ENCODE measurements at places on chromosomes 16 and 17. TPM values are rescaled to one million over a fixed set of nuclear protein-coding genes. Genes with fewer than 3 reads are reported as not detected.

CDRT15L2 gene
- not detected for total RNA-seq

- no peaks in the 10 kb centered on the region for H3K36me3 ChIP-seq
- DNase-seq = no peak
- H3K27ac ChIP-seq = no peak overlapping the region
- no peaks in the 10 kb centered on the region for H3K4me1 ChIP-seq
Measured at GRCh38 chr16:68493412-68494070, 45.2 kb upstream of the SMPD3 start.

DNA sequence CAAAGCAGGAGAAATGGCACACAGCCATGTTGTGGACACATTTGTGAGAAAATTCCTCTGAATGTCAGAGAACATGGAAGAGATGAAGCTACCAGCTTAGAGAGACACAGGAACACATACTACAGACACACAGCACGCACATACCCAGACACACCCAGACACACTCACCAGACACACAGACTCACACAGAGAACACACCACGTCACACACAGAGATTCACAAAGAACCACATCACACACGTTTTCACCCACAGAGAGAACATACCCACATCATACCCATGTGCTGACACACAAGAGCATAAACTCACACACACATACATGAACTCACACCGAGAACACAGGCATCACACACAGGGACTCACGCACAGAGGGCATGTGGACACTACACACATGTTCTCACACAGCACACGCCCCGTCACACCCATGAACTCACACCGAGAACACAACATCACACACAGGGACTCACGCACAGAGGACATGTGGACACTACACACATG lies 124.9 kb downstream of the METRNL start:
- no peaks in the 10 kb centered on the region for H3K36me3 ChIP-seq
- no peaks in the 10 kb centered on the region for H3K27me3 ChIP-seq
- no peak for DNase-seq

DNA sequence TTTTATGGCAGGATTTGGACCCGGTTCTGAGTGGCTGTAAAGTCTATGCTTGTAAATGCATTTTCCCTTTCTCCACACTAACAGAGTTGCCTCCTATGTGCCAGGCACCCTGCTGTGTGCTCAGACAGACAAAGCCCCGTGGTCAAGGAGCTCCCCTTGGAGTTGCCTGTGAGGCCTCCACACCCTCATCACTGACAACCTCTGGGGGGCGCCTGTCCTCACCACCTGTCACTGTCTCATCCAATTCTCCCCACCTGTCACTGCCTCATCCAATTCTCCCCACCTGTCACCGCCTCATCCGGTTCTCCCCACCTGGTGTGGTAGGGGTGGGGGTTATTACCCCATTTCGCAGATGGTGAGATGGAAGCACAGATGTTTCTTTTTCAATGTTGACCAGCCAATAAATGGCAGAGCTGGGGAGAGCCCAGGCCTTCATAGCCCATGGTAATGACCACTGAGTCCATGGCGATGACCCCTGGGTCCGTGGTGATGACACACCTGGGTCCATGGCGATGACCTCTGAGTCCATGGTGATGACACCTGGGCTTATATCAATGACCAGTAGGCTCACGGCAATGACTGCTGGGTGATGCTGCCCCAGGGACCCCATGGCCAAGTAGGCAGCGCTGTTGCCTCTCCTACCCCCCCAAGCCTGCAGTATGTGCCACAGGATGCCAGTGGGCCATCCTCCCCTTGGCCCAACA lies 150.1 kb downstream of the IRF8 start:
- no peak for DNase-seq
- peaks cover 5% of the 10 kb centered on the region for H3K4me1 ChIP-seq
- no peaks in the 10 kb centered on the region for H3K36me3 ChIP-seq
- no peak overlapping the region for H3K27ac ChIP-seq

DRC3 gene
- not detected for total RNA-seq

- peaks cover 52% of the 10 kb centered on the region for H3K4me1 ChIP-seq
- peak overlapping the region; percentile 40 for H3K4me3 ChIP-seq
- H3K36me3 ChIP-seq = peaks cover 18% of the 10 kb centered on the region
- no peak for DNase-seq
- H3K27me3 ChIP-seq = no peaks in the 10 kb centered on the region
- H3K27ac ChIP-seq = peak overlapping the region; percentile 65
Measured at GRCh38 chr17:35878361-35878760, 1.8 kb downstream of the CCL5 start.

- H3K4me1 ChIP-seq = peaks cover 16% of the 10 kb centered on the region
- H3K27ac ChIP-seq = no peak overlapping the region
- H3K27me3 ChIP-seq = no peaks in the 10 kb centered on the region
Measured at GRCh38 chr16:2927010-2927646, 15.4 kb downstream of the FLYWCH1 start.

DNA sequence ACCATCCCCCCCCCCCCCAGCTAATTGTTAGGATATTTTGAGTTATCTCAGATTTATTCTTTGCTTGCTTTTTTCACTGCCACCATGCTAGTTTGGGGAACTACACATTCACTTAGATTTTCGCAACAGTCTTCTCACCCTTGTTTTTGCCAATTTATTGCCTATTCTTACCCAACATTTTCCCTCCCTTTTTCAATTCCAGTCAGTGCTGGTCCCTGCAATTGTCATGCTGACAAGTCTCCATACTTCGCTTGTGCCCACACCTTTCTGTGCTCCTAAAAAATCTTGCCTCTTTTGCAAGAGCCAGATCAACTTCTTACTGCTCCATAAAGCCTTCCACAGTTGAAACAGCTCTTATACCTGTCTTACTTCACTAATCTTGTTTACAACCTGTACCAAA lies 16.3 kb downstream of the TNRC6A start:
- H3K27ac ChIP-seq = no peak overlapping the region
- no peak overlapping the region for H3K4me3 ChIP-seq
- H3K4me1 ChIP-seq = peaks cover 49% of the 10 kb centered on the region
- H3K27me3 ChIP-seq = no peaks in the 10 kb centered on the region
- H3K36me3 ChIP-seq = peaks cover 35% of the 10 kb centered on the region

DNA sequence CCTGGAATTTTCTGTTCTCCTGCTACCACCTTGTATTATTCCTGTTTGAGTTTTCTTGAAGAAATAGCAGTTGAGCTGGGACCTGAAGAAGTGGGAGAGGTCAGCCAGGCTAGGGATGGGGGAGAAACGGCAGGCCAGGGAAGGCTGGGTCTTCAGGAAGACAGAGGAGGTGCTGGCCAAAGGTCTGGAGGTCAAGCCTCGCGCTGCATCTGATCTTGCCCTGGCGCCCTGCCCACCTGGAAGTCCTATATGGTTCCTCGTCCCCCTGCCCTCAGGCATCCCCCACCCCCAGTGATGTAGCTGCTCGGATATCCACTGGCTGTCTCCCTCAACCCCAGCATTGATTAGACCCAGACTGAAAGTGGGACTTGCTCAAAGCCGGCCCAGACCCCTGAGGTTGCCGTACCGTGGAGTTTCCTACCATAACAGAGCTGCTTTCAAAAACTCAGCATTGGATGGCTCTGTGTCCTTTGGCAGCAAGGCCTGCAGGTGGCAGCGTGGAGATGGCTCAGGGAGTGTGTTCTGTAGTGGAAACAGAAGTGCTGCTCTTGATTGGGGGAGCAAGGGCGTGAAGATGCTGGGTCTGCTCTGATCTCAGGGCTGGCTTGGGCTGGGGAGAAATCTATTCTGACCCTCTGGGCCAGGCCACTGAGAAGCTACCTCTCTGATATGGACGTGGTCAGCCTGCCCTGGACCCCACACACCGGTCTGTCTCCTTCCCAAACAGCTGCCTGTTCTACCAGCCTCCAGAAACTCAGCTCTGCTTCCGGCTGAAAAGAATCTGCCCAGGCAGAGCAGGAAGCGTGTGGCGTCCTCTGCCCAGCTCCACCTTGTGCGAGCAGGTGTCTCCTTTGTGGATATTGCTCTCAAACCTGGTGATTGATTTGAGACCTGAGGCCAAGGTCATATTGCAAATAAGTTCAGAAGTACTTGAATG lies 107.0 kb upstream of the CACNG5 start:
- peaks cover 21% of the 10 kb centered on the region for H3K36me3 ChIP-seq
- no peak overlapping the region for H3K4me3 ChIP-seq

UNK gene
- 30.0 TPM for total RNA-seq

- H3K4me3 ChIP-seq = peak overlapping the region; percentile 95
- H3K36me3 ChIP-seq = peaks cover 96% of the 10 kb centered on the region
- peak overlapping the region; percentile 100 for H3K27ac ChIP-seq
- peak; percentile 95 for DNase-seq
Measured at GRCh38 chr17:40559954-40560591, 5.2 kb downstream of the CCR7 start.

GRCh38 chr17:4902540-4902939 lies 358 bp downstream of the CHRNE start:
- no peak overlapping the region for H3K4me3 ChIP-seq
- no peak for DNase-seq
- H3K4me1 ChIP-seq = peaks cover 26% of the 10 kb centered on the region

- no peak for DNase-seq
- no peaks in the 10 kb centered on the region for H3K4me1 ChIP-seq
- no peaks in the 10 kb centered on the region for H3K27me3 ChIP-seq
- H3K4me3 ChIP-seq = no peak overlapping the region
Measured at GRCh38 chr17:9544221-9544620, 31.4 kb downstream of the STX8 start.

HAS3 gene
- 0.64 TPM for total RNA-seq

- peak overlapping the region; percentile 94 for H3K4me3 ChIP-seq
- H3K27ac ChIP-seq = peak overlapping the region; percentile 93
- peaks cover 39% of the 10 kb centered on the region for H3K36me3 ChIP-seq
- DNase-seq = peak; percentile 79
- H3K27me3 ChIP-seq = no peaks in the 10 kb centered on the region
- peaks cover 65% of the 10 kb centered on the region for H3K4me1 ChIP-seq
Measured at GRCh38 chr17:47733674-47734410, 806 bp downstream of the TBX21 start.

- no peak overlapping the region for H3K4me3 ChIP-seq
- no peak for DNase-seq
- H3K36me3 ChIP-seq = peaks cover 2% of the 10 kb centered on the region
- peaks cover 17% of the 10 kb centered on the region for H3K4me1 ChIP-seq
- no peaks in the 10 kb centered on the region for H3K27me3 ChIP-seq
Measured at GRCh38 chr17:74218436-74218835, 5.1 kb downstream of the TTYH2 start.

SLC13A2 gene
- total RNA-seq = not detected

FOXN1 gene
- not detected for total RNA-seq

DNA sequence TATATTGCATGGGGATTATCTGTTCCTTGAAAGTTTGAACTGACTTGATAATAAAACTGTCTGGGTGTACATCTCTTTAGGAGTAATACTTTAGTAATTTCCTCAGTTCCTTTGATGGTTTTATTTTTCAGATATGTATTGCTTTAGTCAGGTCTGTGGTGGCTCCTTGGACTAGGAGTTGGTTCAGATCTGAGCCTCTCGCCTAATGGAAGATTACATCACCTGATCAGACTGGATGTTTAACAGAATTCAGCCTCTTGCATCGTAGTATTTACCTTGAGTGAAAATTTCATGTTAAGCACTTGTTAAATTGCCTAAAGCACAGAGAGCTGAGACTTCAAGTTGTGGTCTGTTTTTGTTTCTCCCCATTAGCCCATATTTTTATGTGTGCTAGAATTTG lies 267.3 kb downstream of the MAP2K4 start:
- no peak overlapping the region for H3K4me3 ChIP-seq
- no peaks in the 10 kb centered on the region for H3K27me3 ChIP-seq
- no peak overlapping the region for H3K27ac ChIP-seq
- H3K4me1 ChIP-seq = no peaks in the 10 kb centered on the region

DNA sequence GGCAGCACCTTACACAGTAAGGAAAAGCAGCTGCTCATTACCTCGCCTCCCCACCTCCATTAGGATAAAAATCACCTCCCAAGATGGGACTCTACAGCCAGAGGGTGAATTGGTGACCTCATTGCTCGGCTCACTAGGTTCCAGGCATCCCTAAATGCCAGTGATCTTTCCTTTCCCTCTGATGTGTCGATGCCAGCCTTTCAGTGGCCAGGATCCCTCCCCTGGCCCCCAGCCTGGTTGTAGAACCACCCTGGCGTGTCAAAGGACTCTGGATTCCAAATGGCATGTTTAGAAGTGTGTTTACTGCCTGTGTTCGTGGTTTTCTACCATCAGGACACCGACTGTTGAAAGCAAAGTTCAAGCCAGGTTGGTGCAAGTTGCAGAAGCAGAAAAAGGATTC lies 72.1 kb upstream of the LYRM9 start:
- no peak for DNase-seq
- no peak overlapping the region for H3K27ac ChIP-seq
- H3K27me3 ChIP-seq = no peaks in the 10 kb centered on the region
- no peaks in the 10 kb centered on the region for H3K4me1 ChIP-seq

GRAPL gene
- 6.4 TPM for total RNA-seq

DNA sequence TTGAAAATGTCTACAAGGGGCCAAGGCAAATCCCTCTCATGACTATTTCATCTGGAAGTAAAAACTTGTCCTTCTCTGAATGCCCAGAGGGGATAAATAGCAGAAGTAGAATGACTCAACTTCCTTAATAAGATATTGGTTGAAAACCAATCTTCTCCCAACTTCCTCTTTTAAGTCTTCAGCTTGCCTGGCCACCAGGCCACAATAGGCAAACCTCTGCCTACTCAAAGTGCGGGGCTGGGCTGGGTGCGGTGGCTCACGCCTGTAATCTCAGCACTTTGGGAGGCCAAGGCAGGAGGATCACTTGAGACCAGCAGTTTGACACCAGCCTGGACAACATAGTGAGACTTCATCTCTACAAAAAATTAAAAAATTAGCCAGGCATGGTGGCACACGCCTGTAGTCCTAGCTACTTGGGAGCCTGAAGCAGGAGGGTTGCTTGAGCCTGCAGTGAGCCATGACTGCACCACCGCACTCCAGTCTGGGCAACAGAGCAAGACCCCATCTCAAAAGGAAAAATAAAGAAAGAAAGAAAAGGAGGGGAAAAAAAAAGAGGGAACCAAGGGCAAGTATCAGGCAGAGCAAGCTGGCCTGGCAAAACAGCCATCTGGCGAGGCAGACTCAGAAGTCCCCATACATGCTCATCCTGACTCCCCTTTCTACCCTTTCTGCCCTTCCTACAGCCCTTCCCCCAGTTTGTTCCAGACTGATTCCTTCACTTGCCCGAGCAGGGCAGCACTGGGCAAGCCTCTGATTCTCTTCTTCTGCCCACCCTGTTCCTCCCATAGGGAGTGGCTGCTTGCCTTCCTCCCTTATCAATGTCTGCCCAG lies 20.6 kb downstream of the MAP3K14 start:
- no peak for DNase-seq
- H3K4me3 ChIP-seq = peak overlapping the region; percentile 29
- H3K27ac ChIP-seq = peak overlapping the region; percentile 84
- no peaks in the 10 kb centered on the region for H3K27me3 ChIP-seq

DNA sequence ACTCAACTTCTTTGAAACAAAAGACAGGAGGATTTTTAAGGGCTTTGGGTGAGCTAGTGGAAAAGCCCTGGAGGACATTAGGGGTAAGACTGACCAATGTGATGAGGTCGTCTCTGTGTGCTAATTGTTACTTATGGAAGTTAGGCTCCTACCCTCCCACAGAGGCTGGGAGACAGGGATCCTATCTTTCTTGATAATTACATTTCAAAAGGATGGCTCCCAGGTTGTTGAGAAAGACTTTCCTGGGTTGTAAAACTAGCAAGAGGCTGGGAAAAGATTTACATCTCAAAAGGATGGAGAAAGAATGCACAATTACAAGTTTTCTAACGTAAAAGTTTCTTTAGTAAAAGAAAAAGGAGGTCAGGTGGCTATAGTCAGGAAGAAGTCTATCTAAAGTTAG lies 605.8 kb upstream of the GOT2 start:
- DNase-seq = no peak
- no peaks in the 10 kb centered on the region for H3K4me1 ChIP-seq

All from activated CD4-positive, alpha-beta T cell treated with anti-CD3 and anti-CD28 coated beads, Interleukin-2, amount 10 ng/mL, durations not matched to agents 24 days and 14 days (primary cell).